Activated CD4-positive, alpha-beta memory T cell treated with anti-CD3 and anti-CD28 coated beads, Interleukin-2, amount 10 ng/mL, durations not matched to agents 7 days and 5 days (primary cell): ENCODE measurements at places on chromosomes 2 and 18. TPM values are rescaled to one million over a fixed set of nuclear protein-coding genes. Genes with fewer than 3 reads are reported as not detected.
A peak's percentile ranks its signal among the peaks of the same experiment; 100 is the strongest.

The HOXD4 gene
- not detected for total RNA-seq

The PLEK gene
- 9.5 TPM for total RNA-seq

The ONECUT2 gene
- total RNA-seq = not detected

The ERFE gene
- not detected for total RNA-seq

The CRYBA2 gene
- not detected for total RNA-seq

DNA sequence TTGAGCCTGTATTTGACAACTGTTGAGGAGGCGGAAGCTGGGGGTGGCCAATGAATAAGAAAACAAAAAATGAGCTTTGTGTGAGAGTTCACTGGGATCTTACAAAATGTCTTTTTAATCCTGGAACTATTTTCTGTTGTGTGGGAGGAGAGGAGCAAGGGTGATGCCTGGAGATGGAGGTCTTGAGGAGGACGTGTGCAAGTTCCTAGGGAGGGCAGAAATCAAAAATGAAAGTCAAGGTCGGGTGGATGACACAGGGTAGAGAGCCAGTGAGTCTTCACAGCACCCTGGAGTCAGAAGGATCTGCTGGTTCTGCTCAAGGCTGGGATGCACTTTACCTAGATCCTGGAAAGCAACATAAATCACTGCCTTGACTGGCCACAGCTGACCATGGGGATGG, 180.3 kb upstream of the PKDCC start:
- H3K4me3 ChIP-seq = peak overlapping the region; percentile 31
- no peak overlapping the region for H3K27ac ChIP-seq
- no peaks in the 10 kb centered on the region for H3K36me3 ChIP-seq

- no peaks in the 10 kb centered on the region for H3K4me1 ChIP-seq
- no peaks in the 10 kb centered on the region for H3K27me3 ChIP-seq
- no peaks in the 10 kb centered on the region for H3K36me3 ChIP-seq
Observed at GRCh38 chr2:67633212-67633856, 236.2 kb downstream of the ETAA1 start.

- peak overlapping the region; percentile 90 for H3K27ac ChIP-seq
- H3K36me3 ChIP-seq = peaks cover 75% of the 10 kb centered on the region
- H3K4me1 ChIP-seq = peaks cover 78% of the 10 kb centered on the region
- H3K27me3 ChIP-seq = no peaks in the 10 kb centered on the region
- H3K4me3 ChIP-seq = peak overlapping the region; percentile 51
- no peak for DNase-seq
Observed at GRCh38 chr2:174618179-174618578, 20.6 kb upstream of the WIPF1 start.

GRCh38 chr2:199206536-199206935, 251.2 kb downstream of the SATB2 start:
- H3K27ac ChIP-seq = no peak overlapping the region
- no peak for DNase-seq
- H3K4me3 ChIP-seq = no peak overlapping the region
- H3K36me3 ChIP-seq = no peaks in the 10 kb centered on the region

GRCh38 chr2:125324273-125324672, 1299.2 kb downstream of the CNTNAP5 start:
- DNase-seq = no peak
- H3K27ac ChIP-seq = no peak overlapping the region
- H3K27me3 ChIP-seq = no peaks in the 10 kb centered on the region
- H3K4me1 ChIP-seq = no peaks in the 10 kb centered on the region

DNA sequence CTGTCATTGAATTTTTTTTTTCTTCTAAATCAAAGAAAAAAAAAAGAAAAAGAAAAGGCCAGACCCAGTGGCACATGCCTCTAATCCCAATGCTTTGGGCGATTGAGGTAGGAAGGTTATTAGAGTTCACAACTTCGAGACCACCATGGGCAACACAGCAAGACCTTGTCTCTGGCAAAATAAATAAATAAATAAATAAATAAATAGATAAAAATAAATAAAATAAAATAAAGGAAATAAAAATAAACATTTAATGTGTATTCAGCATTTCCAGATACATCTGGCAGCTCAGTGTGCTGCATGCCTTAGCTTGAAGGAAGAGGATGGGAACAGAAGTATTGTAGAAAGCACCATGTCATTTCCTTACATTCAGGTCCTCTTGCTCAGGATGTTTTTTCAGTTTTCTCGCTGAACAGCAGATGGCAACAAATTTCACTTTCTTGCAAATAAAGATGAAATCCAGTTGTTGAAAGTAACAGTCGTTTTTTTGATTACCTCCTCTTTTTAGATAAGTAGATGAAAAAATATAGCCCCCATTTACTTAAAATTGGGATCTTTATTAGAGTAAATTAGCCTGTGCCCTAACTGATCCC, 25.7 kb upstream of the FAM178B start:
- H3K4me3 ChIP-seq = no peak overlapping the region
- H3K4me1 ChIP-seq = no peaks in the 10 kb centered on the region
